ENCODE measurements at places on chromosomes 16 and 17.

DNA sequence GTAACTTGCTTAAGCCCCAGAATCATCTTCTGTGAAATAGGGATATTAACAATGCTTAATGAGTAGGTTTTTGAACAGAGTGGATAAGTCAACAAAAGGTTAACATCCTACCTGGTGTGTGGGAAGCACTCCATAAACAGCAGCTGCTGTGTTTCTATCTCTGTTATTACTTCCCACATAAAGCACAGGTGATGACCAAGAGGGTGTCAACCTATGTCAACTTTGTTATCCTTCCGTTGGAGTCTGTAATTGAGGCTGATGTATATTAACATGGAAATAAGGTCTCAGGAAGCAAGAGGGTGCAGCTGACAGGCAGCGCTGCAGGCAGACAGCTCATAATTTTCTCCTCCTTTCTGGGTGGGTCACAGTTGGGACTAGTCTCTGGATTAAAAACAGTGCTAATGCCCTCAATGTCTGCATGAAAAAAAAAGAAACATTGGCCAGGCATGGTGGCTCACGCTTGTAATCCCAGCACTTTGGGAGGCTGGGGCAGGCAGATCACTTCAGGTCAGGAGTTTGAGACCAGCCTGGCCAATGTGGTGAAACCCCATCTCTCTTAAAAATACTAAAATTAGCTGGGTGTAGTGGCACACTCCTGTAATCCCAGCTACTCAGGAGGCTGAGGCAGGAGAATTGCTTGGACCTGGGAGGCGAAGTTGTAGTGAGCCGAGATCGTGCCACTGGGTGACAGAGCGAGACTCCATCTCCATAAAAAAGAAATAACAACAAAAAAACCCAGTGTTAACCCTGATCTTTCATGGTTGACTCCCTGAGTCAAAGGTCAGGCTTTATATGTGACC, 269.6 kb downstream of the SNX29 start:
- no peak for DNase-seq

- DNase-seq = no peak
Measured at GRCh38 chr16:64841071-64841470, 280.8 kb downstream of the CDH11 start.

GRCh38 chr16:85936816-85937215, 37.9 kb downstream of the IRF8 start:
- no peak for DNase-seq

GRCh38 chr16:35176449-35176848, 1717.0 kb downstream of the TP53TG3F start:
- DNase-seq = no peak

DNA sequence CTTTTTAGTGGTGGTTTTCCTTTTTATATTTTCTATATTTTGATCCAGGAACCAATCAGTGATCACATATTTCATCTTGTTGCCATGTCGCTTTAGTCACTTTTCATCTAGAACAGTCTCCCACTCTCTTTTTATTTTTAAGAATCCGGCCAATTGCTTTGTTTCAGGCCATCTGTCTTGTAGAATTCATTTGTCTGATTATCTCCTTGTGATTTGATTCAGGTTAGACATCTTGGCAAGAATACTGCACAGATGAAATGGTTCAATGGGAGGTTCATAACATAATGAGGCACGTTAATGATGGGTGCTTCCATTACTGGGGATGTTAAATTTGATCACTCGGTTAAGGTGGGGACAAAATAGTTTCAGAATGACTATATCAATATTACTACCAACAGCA, 49.1 kb downstream of the NUP88 start:
- DNase-seq = no peak

DNA sequence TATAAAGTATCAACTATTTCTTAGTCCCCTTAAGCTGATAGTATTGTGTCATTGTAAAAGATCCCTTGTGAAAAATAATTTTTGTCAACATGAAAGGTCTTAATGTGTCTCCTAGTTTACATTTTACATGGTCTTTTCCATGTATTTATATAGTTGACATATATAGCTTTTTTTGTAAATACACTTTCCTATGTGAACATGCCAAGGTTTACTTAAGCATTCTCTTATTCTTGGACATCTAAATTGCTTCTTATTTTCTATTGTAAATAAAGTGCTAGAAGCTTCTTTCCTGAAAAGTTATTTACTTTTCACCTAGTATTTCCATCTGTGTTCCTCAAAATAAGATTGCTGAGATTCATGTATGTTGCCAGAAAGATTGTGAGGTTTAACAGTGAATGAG, 29.3 kb downstream of the TENT4B start:
- no peak for DNase-seq

GRCh38 chr17:55452139-55452790, 30.6 kb upstream of the MMD start:
- DNase-seq = no peak

DNA sequence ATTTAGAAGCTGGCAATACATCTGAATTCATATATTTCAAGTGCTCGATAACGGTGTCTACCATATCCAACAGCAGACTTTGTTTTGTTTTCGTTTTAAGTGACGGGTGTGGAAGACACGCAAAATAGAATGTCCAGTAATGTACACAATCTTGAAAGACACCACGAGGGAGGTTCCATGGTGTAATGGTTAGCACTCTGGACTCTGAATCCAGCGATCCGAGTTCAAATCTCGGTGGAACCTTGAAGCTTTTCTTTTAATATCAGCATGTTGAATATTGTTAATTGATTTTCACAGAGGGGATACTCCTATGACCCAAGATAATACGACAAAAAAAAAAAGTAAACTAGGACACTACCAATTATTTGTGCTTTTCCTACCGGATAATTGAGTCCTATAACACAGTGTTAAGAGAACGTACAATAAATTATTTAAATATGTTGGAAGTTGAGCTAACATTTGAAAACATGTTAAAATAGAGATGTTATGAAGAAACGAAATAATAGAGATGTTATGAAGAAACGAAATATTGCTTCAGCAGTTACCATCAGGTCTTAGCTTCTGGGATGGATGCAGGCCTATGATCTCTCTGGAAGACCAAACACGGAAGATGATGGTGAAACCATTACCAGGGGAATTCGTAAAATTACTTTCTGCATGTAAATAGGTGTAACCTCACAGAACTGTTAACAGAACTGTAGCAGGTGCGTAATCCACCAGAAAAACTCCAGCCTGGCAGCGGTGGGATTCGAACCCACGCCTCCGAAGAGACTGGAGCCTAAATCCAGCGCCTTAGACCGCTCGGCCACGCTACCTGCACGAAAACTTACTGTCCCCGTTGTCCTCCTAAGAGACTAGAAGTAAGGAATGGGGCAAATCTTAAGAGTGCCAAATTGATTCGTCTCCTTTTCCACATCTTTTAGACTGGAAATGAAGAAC, 1.5 kb upstream of the ALOXE3 start:
- no peak for DNase-seq

DNA sequence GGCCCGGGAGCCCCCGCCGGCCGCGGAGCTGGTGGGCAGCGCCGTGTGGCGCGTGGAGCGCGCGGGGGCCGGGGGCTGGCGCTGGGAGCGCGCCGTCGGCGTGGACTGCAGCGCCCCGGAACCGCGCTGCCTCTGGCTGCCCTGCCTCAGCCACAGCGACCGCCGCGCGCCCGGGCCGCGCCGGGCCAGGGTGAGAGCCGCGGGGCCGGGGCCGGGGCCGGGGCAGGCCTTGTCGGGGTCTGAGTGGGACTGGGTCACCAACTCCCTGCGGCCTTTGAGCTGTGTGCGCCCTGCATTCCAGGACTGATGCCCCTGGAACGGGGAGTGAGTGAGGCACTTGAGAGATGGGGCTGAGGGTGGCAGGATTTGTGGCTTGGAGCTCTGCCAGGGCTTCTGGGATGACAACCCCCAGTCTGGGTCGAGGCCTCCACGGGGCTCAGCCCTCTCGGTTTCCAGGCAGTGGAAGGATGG, 25.7 kb downstream of the ARHGAP23 start:
- no peak for DNase-seq

- no peak for DNase-seq
Measured at GRCh38 chr16:88649924-88650748, 717 bp downstream of the CYBA start.

DNA sequence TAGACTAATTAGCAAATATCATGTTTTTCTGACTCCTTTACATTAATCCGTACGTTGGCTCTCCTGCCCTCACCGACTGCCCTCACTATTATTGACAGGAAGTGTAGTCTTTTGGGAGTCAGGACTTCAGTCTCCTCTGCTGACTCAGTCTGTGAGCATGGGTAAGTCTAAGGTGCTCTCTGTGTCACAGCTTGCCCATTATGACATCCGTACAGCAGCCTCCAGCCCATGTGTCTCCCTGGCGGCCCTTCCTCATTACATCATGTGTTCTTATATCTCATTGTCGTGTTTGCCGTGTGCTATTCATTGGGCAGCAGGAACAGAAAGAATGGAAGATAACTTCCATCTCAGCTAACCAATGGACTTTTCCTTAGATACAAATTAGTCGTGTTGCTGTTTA, 77.5 kb downstream of the MRTFB start:
- no peak for DNase-seq

- no peak for DNase-seq
Measured at GRCh38 chr17:62681061-62681938, 53.8 kb downstream of the MRC2 start.

DNA sequence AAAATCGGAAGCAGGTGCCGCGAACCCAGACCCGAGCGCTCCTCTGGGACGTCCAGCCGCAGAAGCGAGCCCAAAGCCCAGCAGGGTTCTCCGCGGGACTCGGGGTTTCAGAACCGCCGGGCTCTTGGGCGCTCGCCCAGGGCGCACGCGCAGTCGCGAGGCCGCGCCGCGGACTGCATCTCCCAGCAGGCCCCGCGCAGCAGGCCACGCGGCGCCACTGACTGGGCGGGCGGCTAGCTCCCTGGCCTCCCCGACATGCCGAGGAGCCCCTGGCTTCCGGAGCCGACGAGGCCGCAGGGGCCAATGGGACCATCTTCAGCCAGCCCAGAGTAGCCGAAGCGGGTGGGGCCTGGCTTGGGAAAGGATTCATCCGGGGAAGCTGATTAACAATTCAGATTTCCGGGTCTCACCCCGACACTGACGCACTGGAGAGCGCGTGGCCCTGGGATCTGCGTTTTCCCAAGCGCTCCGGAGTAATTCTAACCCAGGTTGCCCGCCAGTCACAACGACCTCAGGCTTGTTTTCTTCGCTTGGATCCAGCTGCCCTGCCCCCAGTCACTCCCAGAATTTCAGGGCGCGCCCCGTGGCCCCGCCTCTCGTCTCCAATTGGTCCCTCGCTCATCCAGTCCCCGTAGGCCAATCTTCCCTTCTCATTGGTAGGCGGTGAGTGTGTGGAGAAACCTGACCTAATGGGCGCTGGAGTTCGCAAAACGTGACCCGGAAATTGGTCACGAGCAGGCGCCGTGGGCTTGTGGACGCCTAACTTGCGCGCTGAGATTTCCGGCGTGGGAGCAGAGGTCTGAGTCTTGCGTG, at the start of gene ZNF263:
Gene ZNF263 (plus strand): TSS at position 762 of the 813 bp plus-strand sequence. CDS start 328 bp downstream, outside the sequence.
- DNase-seq = peak; percentile 84

DNA sequence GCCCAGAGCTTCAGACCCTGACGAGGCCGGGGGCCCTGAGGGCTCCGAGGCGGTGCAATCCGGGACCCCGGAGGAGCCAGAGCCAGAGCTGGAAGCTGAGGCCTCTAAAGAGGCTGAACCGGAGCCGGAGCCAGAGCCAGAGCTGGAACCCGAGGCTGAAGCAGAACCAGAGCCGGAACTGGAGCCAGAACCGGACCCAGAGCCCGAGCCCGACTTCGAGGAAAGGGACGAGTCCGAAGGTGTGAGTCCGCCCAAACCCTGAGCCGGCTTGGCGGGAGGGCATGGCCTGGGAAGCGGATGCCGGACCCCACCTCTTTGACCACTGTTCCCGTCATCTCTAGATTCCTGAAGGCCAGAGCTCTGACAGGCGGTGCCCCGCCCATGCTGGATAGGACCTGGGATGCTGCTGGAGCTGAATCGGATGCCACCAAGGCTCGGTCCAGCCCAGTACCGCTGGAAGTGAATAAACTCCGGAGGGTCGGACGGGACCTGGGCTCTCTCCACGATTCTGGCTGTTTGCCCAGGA, 4.4 kb downstream of the NOL3 start:
- no peak for DNase-seq
